ENCODE measurements at places on chromosomes 5 and 9.

- DNase-seq = no peak
Observed at GRCh38 chr5:53027913-53028312, 38.8 kb downstream of the ITGA2 start.

DNA sequence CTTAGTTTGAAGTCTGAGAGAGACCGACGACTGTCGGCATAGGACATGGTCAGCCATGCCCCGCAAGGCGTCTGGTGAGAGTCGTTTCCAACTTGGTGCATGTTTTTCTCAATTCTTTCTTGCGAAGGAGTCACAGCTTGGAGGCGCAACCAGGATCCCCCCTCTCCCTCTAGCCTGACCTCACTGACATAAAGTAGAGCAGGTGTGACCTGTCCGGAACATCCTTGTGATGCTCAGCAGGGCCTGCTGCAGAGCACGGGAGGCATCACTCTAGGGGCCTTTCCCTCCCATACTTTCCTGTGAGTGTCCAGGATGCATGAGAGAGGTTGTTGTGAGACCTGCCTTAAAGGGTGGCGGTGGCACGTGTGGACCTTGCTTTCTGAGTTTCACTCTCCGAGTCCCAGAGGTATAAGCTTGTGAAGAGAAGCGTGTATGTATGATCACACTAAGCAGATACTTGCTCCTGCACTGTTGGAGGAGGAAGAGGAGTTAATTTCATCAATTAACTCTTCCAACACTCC lies 5.0 kb downstream of the TENT4A start:
- DNase-seq = no peak

DNA sequence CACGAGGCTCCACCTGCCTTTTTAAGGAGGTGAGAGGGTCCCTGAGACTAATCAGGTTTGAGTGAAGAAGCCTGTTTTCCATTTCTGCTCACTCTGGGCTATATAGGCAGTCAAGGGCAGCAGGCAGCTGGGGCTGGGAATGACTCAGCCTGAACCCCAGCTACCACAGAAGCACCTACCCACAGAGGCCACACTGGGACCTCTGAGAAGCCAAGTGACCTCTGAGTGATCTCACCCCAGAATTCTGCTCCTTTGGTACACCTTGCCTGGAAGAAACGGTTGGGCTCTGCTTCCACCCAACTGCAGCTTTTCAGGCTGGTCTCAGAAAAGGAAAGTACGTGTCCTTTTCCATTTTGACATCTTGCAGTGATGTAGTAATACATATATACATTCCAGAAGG lies 6.8 kb downstream of the FAM219A start:
- DNase-seq = no peak

DNA sequence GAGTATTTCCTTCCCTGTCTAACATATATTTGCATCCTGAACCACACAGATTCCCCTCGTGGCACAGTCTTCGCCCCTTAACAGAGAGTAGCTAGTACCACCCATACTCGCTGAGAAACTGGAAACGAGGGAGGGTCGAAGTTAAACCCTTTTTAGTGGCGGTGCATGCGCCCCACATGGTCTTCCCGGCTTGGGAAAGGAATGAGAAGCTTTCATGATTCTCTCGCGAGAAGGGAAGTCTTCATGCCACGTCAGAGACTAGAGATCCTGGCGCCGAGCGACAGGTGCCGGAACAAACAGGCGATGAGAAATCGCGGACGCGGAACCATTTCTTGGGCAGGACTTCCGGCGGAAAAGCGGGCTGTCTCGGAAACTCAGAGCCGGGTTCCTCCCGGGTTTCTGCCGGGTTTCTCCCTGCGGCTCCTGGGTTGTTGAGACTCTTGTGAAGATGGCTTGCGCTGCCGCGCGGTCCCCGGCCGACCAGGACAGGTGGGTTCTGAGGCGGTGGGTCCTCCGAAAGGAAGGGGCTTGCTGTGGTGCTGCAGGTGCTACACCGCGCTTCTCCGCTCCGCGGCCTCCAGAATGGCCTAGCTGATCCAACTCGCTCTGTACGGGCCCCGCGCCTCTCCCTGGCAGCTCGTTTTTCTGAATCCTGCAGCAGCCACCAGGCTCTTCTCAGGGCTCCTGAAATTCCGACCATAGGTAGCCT lies at the start of gene SRP19:
Gene SRP19 (plus strand): TSS at position 359 of the 709 bp plus-strand sequence. CDS start 90 bp downstream, at position 449.
- DNase-seq = peak; percentile 81

GRCh38 chr5:133041910-133042309 lies 9.9 kb upstream of the HSPA4 start:
- DNase-seq = no peak

GRCh38 chr9:134600836-134601638 lies 40.6 kb upstream of the COL5A1 start:
- DNase-seq = no peak

- no peak for DNase-seq
Observed at GRCh38 chr5:147753765-147754164, 28.8 kb downstream of the JAKMIP2 start.

GRCh38 chr5:156584871-156585270 lies 257.9 kb downstream of the SGCD start:
- no peak for DNase-seq

DNA sequence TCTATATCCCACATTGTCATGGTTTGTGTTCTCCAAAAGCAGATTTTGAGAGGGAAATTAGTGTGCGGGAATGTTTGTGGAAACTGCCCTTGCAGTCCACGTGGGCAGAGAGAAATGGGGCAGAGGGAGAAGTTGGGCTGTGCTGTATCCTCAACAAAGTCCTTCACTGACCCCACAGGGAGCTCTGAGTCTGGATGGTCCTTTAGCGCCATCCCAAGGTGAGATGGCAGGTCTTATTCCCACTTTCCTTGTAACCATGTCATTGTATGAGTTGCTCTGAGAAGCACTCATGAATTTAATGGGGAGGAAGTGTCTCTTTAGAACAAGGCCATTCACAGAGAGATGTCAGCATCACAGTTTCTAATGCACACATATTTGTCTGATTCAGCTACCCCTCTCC lies 127.1 kb downstream of the ANKRD18B start:
- DNase-seq = no peak

- DNase-seq = no peak
Observed at GRCh38 chr5:135130261-135131215, 96.5 kb upstream of the PITX1 start.

DNA sequence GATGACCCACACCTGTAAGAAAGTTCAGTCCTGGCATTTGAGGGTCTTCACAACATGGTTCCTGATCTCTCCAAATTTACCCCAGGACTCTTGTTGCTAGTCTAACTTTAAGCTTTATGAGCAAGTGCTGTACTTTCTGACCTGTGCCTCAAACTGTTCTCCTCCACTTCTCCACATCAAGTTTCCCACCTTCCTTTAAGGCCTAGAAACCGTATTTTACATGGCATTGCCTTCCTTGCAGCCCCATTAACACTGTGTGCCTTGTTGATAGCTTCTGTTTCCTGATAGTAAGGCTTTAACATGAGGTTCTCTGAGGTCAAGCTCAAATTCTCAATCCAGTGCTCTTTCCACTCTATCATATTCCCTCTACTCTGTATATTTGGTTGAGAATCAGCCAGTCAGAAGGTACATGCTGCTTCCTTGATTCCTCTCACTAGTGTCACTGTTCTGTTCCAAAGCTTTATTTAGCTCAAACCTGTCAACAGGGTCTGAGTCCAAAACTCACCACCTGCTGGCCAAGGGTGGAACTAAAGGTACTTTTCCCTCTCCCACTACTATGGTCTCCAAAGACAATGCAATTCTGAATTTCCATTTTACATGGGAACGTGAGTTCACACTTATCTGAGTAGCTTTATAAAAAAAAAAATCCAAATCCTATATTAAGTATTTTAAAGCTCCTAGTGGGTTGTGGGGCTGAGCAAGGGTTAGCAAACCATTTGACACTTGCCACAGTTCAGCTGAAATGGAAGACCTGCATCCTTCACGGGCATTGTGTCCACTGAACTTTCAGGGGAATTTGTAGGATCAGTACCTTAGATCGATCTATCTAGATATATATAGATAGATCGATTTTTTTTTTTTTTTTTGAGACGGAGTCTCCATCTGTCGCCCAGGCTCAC lies 21.1 kb downstream of the VCP start:
- DNase-seq = peak; percentile 15

- DNase-seq = no peak
Observed at GRCh38 chr5:172877466-172878260, 43.6 kb downstream of the ERGIC1 start.

DNA sequence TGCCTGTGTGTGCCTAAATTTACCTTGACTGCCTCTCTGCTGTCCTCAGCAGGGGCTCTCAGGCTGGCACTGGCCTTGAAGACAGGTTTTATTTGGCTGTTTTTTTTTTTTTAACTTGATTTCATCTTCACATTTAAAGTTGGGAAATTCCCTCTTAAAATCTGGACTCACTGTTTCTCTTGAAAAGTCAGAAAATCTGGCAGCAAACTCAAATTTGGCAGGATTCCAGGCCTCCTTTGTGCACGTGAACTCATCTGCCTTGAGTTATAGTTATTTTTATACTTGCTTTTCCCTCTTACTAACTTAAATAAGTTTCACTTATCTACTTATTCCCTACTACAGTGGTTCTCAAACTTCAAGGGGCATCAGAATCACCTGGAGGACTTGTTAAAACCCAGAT lies 118.4 kb upstream of the MAP3K1 start:
- DNase-seq = no peak

GRCh38 chr5:34624691-34625090 lies 31.4 kb upstream of the RAI14 start:
- no peak for DNase-seq

- no peak for DNase-seq
Observed at GRCh38 chr5:78823196-78823595, 161.9 kb downstream of the ARSB start.

- DNase-seq = no peak
Observed at GRCh38 chr5:151198861-151199260, 25.0 kb downstream of the CCDC69 start.

- DNase-seq = peak; percentile 51
Observed at GRCh38 chr9:99057665-99058625, 47.0 kb upstream of the TGFBR1 start.

GRCh38 chr9:125772740-125773139 lies 25.6 kb downstream of the PBX3 start:
- no peak for DNase-seq

GRCh38 chr5:148966938-148967337 lies 95.9 kb downstream of the SH3TC2 start:
- no peak for DNase-seq

- DNase-seq = no peak
Observed at GRCh38 chr5:122009436-122009835, 47.7 kb downstream of the SRFBP1 start.

GRCh38 chr5:172692981-172693380 lies 51.9 kb downstream of the NEURL1B start:
- no peak for DNase-seq

GRCh38 chr9:126391713-126392661 lies 65.4 kb downstream of the MVB12B start:
- no peak for DNase-seq

DNA sequence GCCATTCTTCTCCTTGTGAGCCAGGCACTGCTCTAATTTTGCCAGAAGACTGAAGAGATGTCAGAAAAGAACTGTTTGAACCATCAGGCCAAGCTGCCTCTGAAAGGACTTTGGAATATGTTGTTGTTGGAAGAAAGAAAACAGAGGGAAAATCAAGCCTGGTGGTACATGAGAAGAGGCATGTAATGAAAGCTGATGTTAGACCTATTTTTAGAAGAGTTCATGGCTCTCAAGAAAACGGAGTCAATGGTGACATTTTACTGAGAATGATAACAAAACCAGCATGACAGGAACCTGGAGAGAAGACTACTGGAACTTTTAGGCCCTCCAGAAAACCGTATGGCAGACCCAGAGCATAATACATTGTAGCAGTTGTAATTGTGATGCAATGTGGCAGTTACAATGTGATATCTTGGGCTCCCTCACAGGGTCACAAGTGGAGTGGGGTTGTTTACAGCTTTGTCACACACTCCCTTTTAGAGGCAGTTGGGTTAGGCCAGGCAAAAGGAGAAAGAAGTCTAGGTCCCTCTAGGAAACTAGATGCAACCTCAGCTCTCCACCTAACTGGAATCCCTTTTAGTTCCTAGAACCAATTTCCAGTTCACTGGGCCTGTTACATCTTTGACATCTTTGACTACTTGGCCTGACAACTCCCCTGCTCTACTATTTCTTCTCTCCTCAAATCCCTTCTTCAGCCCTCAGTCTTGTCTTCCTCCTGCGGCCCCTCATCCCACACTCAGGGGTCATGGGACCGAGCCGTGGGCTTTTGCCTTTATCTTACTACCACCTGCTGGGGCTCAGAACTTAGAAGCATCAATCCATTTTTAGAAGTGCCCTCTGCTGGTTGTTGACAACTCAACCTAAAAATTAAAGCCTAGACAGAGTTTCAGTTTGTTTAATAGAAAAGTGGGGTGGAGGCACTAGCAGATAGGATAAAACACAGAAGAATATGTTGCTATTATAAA lies 61.2 kb upstream of the JAK2 start:
- no peak for DNase-seq

GRCh38 chr5:153515301-153515700 lies 24.8 kb downstream of the GRIA1 start:
- DNase-seq = no peak

- DNase-seq = no peak
Observed at GRCh38 chr5:55383254-55383653, 75.5 kb downstream of the MTREX start.

DNA sequence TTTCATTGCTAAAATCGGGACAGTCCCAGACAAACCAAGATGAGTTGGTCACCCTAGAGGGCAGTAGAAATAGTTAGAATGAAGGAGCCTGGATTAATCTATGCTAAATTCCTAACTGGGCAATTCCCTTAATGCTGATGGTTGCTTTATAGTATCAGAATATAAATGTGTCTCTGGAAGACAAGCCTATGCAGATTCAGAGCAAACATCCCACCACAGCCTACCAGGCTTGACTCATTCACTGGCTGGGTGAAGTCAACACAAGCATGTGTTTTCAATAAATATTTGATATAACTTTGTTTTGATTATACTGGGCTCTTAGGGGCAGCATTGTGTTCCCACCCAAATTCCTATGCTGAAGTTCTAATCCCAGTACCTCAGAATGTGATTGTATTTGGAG lies 79.3 kb downstream of the RMI1 start:
- DNase-seq = no peak

- DNase-seq = no peak
Observed at GRCh38 chr9:131880833-131881583, 141.1 kb upstream of the RAPGEF1 start.

DNA sequence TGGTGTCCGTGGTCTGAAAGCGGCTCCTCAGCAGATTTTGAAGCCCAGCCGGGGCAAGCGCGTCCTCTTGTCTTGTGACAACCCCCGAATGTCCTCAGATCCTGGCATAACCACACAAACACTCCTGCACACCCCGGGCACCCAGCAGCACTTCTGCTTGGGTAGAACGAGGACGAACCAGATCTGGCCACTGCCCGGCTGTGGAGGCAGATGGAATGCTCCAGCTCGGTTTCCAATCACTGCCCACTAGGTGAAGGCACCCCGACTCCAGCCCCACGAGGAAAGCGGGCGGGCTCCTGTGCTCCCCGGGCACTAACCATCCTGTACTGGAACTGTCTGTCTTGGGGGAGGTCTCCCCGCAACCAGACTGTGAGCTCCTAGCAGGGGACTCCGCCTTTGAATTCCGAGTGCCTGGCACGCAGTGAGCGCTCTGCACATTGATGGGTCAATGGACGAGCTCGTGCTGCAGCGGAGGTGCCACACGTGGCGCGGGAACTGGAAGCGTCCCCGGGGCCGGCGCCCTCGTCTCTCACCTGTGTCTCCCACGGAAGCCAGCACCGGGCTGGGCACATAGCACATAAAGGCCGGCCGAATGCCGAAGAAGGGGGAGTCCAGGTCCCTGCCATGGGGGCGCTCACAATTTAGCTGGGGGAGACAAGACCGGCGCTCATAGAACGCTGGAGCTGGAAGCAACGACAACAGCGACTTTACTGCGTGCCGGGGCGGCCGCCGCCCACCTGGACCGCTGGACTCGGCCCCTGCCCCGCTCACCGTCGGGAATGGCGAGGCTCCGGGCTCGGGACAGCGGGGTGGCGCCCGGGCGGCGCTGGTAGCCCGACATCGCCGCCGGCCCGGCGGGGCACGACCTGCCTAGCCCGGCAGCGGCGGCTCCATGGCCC lies 608 bp downstream of the ENTR1 start:
- DNase-seq = no peak
